Hematopoietic multipotent progenitor cell (in vitro differentiated cells): ENCODE measurements at places on chromosomes 12 and 14.
A peak's percentile ranks its signal among the peaks of the same experiment; 100 is the strongest.

- no peak for DNase-seq
Measured at GRCh38 chr12:66367015-66367667, 64.8 kb downstream of the HELB start.

DNA sequence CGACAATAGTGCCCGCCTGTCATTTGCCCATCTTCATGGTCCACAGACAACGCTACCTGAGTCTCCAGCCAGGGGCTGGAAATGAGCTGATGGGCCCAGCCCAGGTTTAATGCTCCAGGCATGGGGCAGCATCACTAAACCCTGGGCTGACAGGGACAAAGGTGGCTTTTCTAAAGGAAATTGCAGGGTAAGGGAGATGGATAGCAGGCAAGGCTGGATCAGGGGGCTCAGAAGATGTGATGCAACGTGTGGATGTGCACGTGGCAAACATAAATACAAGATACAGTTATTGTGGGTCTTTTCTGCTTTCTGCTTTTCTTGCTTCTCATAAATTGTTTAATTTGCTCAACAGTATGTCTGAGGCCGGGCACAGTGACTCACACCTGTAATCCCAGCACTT is 3.7 kb upstream of the MMP17 start:
- DNase-seq = no peak

DNA sequence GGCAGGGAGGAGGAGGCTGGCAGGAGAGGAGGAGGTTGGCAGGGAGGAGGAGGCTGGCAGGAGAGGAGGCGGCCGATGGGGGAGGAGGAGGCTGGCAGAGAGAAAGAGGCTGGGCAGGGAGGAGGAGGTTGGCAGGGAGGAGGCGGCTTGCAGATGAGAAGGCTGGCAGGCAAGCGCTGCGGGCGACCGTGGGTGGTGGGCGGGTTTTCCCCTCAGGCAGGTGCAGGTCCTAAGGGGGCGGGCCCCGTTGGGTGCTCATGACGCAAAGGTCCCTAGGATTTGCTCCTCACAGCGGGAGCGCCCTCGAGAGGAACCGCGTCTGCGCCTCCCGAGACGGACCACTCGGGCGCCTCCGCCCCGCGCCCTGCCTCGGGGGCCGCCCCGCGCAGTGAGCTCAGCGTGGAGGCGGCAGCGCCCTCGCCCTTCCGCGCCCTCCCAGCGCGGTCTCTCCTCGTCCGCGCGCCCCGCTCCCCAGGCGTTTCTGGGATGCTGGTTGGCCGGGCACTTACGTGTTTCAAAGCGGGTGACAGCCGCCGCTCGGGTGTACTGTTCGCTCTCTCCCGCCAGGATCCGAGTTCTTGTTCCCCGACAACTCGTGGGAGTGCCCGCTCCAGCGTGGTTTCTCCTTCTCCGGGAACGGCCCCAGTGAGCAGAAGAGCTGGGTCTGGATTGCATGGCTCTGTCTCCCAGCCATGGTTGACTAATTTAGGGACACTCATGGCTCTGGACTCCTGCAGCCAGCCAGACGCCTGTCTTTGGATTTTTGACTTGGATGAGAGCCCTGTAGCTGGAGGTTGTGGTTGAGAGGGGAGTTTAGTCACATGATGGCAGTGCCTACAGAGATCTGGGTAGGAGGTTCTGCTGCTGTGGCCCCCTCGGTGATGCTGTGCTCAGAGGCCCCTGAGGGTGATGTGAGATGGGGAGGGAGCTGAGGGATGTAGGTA is 64.1 kb upstream of the PPP4R3A start:
- peak; percentile 49 for DNase-seq

DNA sequence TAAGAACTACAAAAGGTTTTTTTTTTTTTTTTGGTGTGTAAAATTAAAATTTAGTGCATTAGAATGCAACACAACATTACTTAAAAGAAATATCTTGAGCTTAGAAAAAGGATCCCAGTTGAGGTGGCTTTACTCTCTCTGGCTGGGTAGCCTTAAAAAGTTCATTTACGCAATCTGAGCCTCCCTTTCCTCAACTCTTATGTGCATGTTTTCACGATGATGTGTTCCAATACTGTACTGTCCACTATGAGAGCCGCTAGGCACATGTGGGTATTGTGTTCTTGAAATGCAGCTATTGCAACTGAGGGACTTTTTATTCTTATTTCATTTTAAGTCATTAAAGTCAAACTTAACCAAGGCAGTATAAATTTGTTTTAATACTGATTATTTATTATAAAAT is 460.9 kb upstream of the SYT1 start:
- no peak for DNase-seq

GRCh38 chr14:96285667-96286066 is 29.7 kb downstream of the BDKRB1 start:
- DNase-seq = no peak

DNA sequence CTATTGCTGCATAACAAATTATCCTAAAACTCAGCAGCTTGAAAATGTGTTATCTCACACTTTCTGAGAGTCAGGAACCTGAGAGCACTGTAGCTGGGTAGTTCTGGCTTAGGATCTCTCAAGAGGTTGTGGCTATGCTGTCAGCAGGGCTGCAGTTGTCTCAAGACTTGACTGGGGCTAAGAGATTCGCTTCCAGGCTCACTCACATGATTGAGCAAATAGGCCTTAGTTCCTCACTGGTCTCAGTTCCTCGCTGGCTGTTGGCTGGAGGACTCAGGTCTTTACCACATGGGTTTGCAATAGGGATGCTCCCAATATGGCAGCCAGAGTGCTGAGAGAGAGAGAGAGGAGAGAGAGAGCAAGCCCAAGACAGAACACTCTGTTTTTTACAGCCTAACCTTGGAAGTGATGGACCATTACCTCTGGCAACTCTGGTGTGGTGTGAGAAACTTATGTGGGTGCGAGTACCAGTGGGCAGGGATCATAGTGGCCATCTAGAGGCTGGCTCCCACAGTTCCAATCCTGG is 15.9 kb upstream of the DHRS2 start:
- no peak for DNase-seq

DNA sequence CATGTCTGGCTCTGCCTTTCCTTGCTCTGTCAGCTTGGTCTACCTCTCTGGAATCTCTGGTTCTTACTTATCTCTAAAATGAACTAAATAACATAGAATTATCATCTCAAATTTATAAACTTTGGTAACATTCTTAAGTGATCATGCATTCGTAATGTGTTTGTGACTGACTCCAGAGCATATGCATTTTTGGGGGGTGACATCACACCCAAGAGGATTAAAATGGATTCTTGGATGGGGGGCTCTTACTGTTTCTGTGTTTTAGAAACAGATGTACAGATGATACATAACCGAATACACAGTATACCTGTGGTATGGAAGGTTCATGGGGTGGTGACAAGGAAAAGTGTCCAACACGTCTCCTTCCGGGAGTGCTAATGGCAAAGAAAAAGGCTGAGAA is 1162.1 kb downstream of the VRK1 start:
- DNase-seq = no peak

DNA sequence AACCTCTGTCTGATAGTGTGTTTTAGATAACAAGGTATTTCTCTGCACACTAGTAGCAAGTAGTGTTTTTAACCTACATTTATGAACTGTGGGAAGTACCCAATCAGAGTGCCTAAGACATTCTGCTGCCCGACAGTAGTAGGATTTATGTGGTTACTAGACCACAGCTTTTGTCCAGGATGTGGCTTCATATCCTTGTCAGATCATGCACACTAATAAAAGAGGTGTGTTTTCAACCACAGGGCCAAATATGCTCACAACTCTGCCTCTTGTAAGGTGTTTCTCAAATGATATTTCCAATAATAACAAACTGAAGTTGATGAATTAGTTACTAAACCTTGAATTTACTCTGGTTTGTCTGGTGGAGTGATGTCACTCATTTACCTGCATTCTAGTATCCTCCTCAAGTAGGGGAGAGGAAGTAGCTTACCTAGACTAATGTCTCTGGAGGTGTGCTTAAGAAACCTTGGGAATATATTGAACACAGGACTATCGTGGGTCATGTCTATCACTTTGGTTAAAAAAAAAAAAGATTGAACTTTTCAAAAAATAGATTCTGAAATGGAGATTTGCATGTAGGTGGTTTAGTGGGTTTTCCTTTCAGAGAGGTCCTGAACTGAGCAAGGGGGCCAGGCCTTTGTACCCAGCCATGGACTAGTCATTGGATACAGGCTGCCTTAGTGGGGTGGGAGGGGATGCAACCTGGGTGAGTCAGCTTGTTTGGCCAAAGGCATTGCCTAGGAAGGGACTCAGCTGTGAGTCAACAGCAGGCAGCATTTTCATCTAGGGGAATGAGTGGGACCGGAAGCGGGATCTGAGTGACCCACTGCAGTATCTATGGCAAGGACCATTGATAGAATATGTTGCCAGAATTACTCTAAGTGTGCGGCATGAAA is 14.1 kb downstream of the FBXW8 start:
- peak; percentile 44 for DNase-seq

- no peak for DNase-seq
Measured at GRCh38 chr14:43418324-43418723, 1088.8 kb downstream of the FSCB start.
